ENCODE measurements at places on chromosomes 6 and 20.

DNA sequence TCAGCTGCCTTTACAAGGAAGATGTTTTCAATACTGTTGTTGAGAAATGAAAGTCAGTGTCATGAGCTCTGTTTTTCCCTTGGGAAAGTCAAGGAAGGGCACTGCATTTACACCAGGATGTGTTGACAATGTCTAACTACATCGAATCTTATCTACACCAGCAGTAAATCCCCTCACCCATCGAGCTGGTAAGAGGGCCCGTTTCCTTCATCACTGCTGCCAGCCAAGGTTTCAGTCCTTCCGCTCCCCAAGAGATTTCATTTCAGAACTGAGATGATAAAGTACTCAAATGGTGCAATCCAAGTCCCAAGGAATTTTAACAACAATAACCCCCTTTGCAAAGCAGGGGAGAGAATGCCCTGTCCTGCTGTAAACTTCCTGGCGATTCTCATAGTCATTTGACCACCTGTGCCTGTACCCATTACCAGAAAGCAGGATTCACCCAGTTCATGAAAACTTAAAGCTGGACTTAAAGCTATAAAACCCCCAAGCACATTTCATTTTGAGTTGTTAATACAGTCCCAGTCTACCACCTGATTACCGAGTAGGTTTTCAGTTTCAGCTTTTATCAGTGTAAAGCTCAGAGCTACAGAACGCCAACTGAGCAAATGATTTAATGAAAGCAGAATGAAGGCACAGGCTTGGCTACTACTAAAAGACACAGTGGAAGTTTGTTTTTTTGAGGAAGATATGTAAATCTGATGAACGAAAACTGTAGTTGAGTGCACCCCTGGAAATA lies 122.5 kb upstream of the TAB2 start:
- DNase-seq: peak; percentile 34

- DNase-seq: no peak
Observed at GRCh38 chr20:22207280-22207679, 377.1 kb downstream of the FOXA2 start.

DNA sequence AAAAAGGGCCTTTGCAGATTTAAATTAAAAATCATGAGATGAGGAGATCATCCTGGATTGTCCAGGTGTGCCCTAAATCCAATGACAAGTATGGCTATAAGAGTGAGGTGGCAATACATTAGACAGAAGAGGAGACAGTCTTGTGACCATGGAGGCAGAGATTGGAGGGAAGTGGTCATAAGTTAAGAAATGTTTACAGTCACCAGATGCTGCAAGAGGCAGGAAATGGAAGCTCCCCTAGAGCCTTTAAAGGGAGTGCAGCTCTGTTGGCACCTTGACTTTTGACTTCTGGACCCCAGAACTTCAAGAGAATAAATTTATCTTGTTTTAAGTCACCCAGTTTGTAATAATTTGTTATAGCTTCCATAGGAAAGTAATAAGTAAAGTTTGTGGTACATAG lies 61.1 kb downstream of the HMGN3 start:
- DNase-seq: no peak

GRCh38 chr6:135540207-135540840 lies 42.8 kb upstream of the AHI1 start:
- no peak for DNase-seq

- DNase-seq: no peak
Observed at GRCh38 chr6:56663344-56663743, 20.7 kb upstream of the DST start.
